ENCODE measurements at places on chromosomes 3 and 15.

DNA sequence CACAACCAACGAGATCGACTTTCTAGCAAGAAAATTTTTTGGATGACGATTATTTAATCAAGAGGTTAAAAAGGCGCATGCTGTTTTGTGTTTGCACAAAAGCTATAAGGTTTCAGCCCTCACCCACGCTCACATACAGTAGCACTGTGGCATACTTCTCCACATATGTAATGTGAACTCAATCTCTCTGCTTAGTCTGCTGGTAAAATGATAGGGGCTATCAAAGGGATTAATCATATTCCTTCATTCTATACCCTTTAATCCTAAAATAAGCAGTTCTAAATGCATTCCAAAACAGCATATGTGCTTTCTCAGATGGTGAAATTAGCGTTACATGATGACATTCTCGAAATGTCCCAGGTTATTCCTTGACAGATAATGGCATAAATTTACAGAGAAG is 196.9 kb upstream of the PRICKLE2 start:
- no peak for DNase-seq

GRCh38 chr15:89436560-89437311 is 59.6 kb downstream of the RHCG start:
- DNase-seq = no peak

- no peak for DNase-seq
These were observed 1.1 kb upstream of the MPI start for GRCh38 chr15:74888716-74889115.

DNA sequence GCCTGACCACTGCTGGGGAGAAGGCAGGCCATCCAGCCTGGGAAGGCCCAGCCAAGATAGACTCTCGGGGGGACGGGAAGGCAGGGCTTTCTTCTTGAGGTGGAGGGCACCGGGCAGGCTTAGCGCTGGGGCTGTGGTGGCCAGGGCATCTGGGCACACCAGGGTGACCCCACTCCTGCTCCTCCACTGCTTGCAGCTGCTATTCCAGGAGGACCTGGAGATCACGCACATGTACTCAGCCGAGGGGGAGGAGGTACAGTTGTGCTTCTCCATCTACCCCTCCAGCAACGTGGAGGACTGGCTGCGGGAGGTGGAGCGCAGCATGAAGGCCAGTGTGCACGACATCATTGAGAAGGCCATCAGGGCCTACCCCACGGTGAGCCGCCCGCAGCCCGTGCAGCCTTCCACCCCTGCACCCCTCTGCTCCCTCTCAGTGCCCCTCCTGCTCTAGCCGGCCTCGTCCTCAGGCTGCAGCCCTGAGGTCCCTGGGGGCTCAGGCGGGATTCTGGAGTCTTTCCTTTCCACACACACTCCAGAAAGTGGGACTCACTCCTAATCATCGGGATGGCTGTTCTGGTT is 42.3 kb downstream of the DNAH1 start:
- DNase-seq = no peak

DNA sequence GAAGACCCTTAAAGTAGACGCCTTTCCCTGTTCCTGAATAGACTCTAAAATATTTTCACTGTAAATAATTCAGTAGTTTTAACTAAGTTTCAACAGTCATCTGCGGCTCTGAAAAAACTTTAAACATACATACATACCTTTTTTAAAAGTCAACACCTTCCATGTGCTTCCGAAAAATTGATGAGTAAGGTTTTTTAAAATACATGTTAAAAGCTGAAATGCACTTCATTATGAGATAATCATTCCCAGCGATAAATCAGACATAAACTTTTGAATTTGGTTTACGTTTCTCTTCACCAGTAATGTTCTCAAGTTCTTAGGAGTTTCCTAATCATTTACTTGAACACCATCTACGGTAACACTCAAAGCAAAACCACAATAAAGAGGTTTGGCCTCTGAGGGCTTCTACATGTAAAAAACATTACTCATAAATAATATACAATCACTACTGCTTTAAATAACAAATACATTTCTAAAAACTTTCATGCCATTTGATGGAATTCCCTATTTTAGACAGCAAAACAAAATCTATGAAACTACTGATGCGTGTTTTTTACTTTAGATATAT is 403.5 kb downstream of the SHQ1 start:
- no peak for DNase-seq

GRCh38 chr3:120524171-120524923 is 71.8 kb upstream of the NDUFB4 start:
- no peak for DNase-seq

GRCh38 chr3:70853161-70853944 is 540.9 kb upstream of the MDFIC2 start:
- DNase-seq = no peak

DNA sequence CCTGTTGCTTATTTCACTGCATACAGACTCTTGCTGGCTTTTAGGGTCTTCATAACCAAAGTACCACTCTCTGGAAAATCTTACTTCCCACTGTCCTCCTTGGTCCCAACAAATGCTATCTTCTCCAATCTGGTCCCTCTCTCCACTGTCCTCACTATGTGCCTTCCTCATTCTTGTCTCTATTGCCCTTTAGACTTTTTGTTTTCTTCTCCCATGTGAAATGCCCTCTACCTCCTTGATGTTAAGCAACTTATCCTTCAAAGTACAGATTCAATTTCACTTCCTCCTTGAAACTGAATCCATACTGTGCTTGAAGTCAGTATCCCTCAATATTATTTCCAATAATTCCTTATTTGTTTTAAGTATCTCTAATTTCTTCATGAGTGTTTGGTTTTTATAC is 60.8 kb downstream of the CGGBP1 start:
- no peak for DNase-seq

- DNase-seq = no peak
These were observed 4.6 kb downstream of the UNC13C start for GRCh38 chr15:53982876-53983275.

- no peak for DNase-seq
These were observed 9.5 kb downstream of the BTD start for GRCh38 chr3:15611018-15611417.

DNA sequence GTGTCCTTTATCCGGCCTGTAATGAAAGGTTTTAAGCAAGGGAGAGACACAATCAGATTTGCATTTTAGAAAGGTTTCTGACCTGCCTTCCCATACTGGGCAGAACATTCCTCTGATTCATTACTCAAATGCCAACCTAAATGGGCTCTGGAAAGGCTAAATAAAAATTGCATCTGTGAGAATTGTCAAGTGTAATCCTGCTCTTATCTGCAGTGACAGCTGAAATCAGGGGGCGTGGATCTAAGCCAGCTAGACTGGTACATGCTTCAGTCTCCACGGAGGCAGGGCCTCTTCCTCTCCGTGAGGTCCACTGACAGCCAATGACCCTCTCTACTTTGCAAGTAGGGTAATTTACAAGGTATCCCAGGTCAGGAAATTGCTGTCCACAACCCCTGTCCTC is 32.5 kb upstream of the MINAR1 start:
- DNase-seq = no peak

GRCh38 chr3:11913316-11913715 is 66.6 kb upstream of the TAMM41 start:
- DNase-seq = no peak

GRCh38 chr3:65532215-65532614 is 506.5 kb downstream of the MAGI1 start:
- DNase-seq = no peak

- DNase-seq = no peak
These were observed 4.3 kb downstream of the ZNF860 start for GRCh38 chr3:31985831-31986230.

DNA sequence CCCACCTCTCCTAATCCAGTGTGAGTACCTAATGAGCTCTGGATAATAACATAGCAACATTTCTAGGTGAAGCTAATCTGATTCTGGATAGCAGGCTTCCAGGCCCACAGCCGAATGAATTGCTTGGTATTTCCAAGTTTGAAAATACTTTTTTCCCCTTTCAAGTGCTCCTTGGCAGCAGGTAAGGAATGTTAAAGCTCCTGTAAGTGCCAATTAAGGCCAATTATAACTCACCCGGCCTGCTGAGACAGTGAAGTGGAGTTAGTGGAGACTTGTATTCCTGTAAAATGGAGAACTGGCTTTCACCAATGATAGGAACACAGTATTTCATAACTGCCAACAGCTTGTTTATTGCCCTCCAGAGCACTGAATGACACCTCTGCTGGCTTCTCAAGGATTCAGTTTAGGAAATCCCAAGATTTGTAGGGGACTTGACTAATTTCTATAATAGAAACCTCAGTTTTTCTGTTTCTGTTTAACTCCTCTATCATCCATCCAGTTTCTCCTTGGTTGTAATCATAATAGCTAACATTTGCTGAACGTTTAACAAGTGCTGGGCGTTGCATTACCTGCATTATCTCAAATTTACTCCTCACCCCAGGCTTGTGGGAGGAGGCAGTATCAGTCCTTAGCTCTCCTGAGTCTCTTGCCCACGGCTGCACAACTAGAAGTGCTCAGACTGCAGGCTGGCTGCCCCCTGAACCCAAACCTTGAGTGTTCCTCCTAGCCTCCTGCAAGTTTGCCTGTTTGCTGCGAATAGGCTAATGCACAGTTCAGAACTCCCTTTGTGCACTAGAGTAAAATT is 52.7 kb upstream of the SCAANT1 start:
- no peak for DNase-seq

- no peak for DNase-seq
These were observed 26.6 kb downstream of the FBLN2 start for GRCh38 chr3:13575459-13576061.

DNA sequence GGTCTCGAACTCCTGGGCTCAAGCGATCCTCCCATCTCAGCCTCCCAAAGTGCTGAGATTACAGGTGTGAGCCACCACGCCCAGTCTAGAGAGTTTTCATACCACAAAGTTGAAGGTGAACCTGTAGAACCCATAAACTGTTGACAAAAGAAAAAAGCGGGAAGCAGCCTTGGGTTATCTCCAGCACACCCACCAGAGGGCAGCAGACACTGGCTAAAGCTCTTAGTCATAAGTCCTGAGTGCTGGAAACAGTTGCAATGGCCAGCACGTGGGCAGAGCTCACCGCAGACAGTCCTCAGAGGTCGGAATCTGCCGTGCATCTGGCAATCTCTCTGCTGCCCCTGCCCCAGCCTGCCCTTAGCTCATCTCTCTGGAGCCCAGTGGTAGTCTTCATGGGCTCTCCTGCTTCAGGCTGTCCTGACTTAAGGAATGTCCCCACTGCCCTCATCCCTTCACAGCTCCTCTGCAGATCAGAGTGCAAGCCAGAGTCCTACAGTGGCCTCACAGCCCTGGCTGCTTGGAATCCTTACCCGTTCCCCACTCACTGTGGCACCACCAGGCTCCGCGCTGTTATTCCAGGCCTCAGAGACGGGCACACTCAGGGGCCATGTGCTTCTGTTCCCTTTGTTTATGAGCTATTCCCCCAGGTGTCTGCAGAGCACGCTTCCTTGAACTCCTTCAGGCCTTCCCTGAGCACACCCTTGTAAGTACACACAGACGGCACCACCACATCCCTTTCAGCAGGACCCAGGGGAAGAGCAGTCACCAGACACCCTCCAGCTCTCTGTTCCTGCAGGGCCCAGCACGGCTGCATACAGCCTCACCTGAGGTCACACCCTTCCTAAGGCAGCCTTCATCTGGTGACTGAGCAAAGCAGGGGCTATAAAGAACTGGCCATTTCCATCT is 8.8 kb upstream of the ELP6 start:
- peak; percentile 91 for DNase-seq

- DNase-seq = no peak
These were observed 59.8 kb downstream of the CHSY1 start for GRCh38 chr15:101192081-101192480.

DNA sequence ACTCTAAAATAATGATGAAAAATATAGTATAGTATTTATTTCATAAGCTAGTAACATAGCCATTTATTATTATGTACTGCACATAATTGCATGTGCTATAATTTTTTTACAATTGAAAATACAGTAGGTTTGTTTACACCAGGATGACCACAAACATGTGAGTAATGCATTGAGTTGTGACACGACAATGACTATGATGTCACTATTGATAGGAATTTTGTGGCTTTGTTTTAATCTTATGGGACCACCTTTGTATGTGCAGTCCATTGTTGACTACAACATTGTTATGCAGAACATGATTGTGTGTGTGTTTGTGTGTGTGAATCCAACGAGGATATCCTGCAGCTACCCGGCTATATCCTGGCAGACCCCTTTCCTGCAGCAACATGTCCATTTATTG is 372.2 kb upstream of the MCTP2 start:
- no peak for DNase-seq

- no peak for DNase-seq
These were observed 106.2 kb downstream of the XXYLT1 start for GRCh38 chr3:195164573-195165264.

DNA sequence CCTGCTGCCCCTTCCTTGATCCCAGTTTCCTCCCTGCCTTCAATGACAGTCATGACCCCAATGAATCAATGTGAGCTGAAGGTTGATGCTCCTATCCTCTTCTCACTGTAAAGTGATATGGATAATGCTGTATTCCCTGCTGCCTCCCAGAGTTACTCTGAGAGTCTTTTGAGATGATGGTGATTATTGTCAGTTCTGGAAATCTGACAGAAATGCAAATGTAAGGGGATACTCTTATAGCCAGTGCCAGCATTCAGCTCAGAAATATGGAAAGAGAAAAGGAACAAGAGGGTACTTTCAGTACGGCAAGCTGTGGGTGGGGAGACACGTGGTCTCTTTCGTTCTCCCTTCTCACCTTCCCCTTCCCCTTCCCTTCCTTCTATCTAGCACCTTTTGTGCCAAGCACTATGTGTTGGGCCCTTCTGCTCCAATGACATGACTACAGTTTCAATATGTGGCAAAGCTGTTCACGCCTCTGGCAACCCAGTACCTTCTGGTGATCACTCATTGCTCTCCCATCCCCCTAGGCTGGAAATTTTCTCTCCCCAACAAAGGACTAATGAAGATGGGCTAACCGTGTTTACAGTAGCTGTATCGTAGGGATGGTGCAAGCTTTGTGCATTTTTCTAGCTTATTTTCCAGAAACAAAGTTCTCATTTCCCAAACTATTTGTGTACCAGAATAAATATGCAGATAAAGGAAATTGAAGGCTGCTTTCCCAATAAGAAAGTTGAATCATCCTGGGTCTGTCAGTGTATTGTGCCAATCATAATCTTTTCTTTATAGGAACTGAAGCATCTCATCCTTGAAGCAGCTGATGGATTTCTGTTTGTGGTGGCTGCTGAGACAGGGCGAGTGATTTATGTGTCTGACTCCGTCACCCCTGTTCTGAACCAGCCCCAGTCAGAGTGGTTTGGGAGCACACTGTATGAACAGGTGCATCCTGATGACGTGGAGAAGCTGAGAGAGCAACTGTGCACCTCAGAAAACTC is 70.3 kb downstream of the ARNT2 start:
- no peak for DNase-seq

GRCh38 chr15:51621936-51622603 is 501 bp downstream of the DMXL2 start:
- peak; percentile 21 for DNase-seq

GRCh38 chr3:66989860-66990696 is 8.0 kb upstream of the KBTBD8 start:
- DNase-seq = peak; percentile 29

- DNase-seq = no peak
These were observed 34.9 kb upstream of the UMPS start for GRCh38 chr3:124695369-124695768.

- DNase-seq = peak; percentile 76
These were observed 115.1 kb downstream of the LIPC start for GRCh38 chr15:58546635-58547627.

GRCh38 chr3:56055546-56055945 is 412.7 kb downstream of the ERC2 start:
- DNase-seq = no peak
